ENCODE measurements at places on chromosomes 5 and 9. TPM values are rescaled to one million over a fixed set of nuclear protein-coding genes. Genes with fewer than 3 reads are reported as not detected.

SLC25A48 gene
- not detected for total RNA-seq

GRCh38 chr5:9895302-9895645, 265.1 kb upstream of the TAS2R1 start:
- no peak for DNase-seq

DNA sequence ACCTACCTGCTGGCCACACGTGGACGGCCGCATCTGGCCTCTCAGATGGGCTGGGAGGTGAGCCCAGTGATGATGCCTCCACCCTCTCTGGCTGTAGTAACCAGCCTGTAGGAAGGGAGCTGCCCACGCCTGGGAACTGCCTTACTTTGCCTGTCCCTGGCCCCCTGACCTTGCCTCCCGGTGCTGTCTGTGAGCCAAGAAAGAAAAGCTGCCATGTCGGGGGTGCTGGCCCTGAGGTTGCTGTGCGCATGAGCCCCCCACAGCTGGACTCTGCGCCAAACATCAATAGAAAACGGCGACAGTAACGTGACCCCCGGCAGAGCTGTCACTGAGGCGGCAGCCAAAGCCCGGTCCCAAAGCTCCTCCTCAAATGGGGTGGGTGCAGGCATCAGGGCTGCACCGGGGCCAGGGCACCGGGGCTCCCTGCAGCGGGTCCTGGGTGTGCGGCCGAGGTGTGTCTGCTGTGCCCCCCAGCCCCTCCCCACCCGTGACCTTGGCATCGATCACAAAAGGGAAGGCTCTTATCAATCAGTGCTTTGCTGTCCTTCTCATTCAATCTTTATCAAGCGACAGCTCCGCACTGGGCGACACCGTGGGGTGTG, 15.3 kb upstream of the SLC9A3 start:
- no peak for DNase-seq

GRCh38 chr5:134085411-134085810, 29.1 kb upstream of the TCF7 start:
- DNase-seq: no peak

Measured in myocyte (in vitro differentiated cells).